ENCODE measurements at places on chromosomes 12 and 14.

DNA sequence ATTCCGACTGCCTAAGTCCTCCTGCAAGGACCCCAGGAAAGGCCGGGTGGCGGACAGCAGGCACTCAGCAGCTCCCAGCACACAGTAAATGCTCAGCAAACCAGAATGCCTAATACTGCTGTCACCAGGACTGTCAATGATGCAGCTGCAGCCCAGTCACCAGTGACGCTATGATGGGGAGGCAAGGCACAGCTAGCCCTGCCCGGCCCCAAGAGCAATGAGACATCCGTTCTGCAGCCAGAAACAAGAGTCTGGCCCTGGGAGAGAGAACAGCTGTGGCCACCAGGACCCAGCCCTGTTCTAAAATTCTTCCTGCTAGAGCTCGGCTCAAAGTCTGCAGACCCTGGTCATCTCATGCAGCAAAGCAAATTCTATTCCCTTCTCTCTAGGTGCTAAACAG, 69.8 kb downstream of the NCOR2 start:
- no peak for DNase-seq

- DNase-seq: no peak
Observed at GRCh38 chr14:85822236-85822635, 292.3 kb downstream of the FLRT2 start.

- DNase-seq: no peak
Observed at GRCh38 chr12:16530268-16530850, 75.6 kb downstream of the LMO3 start.

DNA sequence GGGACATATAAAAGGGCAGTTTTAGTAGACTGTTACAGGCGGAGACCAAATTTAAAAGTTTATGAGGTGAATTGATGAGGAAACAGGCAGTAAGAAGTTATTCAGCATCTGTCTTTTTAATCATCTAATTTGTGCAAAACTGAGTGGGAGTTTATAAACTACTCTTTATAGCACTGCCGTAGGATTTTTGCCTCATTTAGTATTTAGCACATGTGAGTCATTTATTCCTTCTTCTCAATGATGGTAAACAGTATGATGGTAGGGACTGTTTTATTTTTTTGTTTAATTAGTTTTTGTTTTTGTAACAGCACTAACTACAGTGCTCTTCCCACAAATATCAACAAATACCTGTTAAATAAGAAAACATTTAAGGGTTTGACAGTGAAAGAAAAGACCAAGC, 20.6 kb downstream of the TOGARAM1 start:
- DNase-seq: no peak

DNA sequence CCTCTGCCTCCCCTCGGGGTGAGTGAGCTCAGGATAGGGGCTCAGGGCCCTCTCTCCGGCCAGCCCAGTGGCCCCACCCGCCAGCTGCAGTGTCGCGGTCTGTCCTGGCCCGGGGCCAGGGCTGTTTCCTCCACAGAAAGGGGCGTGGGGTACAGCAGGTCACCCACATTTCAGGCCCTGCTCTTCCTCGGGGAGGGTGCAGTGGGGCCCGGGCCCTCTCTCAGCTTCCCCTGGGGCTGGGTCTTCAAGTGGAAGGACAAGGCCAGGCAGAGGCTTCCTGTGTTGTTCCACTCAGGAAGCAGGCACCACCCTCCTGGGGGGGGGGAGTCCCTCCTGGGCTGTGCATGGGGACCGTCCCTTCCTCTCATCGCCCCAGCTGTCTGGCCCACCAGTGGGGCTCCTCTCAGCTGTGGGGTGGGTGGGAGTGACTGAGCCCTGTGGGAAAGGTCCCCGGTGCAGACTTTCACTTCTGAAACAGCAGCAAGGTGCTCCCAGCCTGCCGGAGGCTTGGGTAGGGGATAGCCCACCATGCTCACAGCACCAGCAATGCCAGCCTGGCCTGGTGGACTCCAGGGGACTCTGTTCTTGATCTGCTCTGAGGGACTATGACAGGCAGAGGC, 3.7 kb downstream of the GPR132 start:
- peak; percentile 49 for DNase-seq

- no peak for DNase-seq
Observed at GRCh38 chr12:122265476-122265875, 818 bp downstream of the VPS33A start.

- DNase-seq: no peak
Observed at GRCh38 chr14:38502239-38502638, 246.3 kb upstream of the CLEC14A start.

GRCh38 chr14:68596211-68596610, 196.7 kb downstream of the ZFP36L1 start:
- no peak for DNase-seq

Data from CD4-positive, alpha-beta T cell treated with Interleukin-15 for 1 hour (primary cell).